ENCODE measurements at places on chromosomes 5 and 9.
A peak's percentile ranks its signal among the peaks of the same experiment; 100 is the strongest.

DNA sequence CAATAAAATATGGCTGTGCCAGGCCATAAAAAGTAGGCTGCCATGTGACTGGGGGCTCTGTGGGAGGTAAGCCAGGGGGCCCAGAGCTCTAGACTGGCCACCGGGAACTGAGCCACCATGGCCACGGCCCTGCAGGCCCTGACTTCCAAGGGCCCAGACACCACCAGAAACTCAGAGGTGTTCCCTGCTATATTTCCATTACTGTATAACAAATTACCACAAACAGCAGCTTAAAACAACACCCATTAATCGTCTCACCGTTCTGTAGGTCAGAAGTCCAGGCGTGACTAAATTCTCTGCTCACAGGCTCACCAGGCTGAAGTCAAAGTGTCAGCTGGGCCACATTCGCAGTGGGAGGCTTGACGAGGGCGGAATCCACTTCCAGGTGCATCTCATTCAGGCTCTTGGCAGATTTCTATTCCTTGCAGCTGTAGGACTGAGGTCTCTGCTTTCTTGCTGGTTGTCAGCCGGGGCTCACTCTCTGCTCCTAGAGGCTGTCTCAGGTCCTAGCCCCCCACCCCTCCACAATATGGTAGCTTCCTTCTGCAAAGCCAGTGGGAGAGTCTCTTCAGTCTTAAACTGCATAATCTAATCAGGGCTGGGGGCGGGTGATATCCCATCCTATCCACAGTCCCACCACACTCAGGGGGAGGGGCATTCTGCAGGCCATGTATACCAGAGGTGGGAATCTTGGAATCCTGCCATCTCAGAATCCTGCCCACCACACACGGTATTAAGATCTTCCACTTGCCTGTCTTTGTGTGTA is 125.4 kb downstream of the C5orf15 start:
- DNase-seq: no peak

DNA sequence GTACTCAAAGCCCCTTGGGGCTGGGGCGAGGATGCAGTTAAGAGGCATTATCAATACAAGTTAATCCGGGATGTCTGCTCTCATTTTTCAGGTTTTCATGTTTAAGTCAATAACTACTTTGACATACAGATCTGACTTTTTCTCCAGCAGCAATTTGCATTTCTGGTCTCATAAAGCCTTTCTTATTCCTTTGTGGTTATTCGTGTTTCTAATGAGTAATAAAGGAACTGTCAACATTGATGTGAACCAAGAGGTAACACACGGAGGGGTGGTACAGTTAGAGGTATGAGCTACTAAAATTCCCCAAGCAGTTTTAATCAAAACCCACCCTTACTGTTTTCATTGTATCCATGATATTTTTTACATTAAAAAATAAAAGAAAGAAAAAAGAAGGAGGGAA is 138.0 kb upstream of the NFIB start:
- DNase-seq: no peak

DNA sequence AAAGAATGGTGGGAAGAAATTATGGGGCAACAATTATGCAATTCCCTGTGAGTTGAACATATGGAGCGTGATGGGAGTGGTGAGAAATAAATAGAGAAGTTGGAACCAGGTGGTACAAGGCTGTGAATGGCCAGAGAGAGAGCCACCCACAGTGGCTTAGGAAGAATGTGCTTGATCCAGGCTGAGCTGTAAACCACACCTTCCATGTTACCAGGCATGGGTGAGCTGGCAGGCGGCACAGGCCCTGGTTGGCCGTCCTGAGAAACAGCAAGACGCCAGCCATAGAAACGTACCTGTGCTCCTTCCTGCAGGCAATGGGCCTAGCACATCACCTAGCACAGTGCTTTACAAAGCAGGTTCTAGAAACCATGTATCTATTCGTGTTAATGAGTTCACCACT is 74.3 kb downstream of the EPB41L4B start:
- no peak for DNase-seq

DNA sequence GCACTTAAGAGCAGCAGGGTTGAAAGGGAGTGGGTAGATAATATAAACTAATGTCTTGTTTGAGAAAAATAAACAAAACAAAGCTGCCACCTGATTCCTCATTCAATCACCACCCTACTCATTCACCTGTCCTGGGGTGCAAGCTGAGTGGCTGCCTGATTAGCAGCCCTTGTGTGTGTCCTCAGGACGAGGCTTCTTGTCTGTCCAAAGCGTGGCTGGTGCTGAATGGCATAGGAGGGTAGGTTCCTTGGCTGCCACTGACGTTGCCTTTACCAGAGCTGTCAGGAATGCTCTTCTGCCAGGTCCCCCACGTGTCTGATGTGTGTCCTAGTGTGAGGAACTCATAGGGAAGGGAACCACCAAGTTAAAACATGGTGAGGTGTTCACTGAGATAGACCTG is 146.6 kb upstream of the SLC24A2 start:
- no peak for DNase-seq

- no peak for DNase-seq
Observed at GRCh38 chr9:84499969-84500582, 159.5 kb upstream of the SLC28A3 start.

DNA sequence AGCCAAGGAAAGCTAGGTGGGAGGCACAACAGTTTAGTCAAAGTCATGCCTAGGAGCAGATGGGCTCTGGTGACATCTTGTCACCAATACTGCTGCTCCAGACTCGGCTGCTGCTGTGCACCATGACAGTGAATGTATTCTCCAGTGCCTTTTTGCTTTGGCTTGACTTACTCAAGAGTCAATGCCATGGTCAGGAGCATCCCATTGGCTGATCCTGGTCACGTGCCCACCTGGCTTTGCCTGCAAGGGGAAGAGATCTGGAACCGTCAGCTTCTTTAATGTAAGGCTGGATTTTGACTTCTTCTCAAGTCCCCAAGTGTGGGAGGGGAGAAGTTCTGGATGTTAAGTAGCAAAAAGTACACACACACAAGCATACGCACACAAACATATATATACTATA is 19.9 kb upstream of the MUSK start:
- DNase-seq: no peak

DNA sequence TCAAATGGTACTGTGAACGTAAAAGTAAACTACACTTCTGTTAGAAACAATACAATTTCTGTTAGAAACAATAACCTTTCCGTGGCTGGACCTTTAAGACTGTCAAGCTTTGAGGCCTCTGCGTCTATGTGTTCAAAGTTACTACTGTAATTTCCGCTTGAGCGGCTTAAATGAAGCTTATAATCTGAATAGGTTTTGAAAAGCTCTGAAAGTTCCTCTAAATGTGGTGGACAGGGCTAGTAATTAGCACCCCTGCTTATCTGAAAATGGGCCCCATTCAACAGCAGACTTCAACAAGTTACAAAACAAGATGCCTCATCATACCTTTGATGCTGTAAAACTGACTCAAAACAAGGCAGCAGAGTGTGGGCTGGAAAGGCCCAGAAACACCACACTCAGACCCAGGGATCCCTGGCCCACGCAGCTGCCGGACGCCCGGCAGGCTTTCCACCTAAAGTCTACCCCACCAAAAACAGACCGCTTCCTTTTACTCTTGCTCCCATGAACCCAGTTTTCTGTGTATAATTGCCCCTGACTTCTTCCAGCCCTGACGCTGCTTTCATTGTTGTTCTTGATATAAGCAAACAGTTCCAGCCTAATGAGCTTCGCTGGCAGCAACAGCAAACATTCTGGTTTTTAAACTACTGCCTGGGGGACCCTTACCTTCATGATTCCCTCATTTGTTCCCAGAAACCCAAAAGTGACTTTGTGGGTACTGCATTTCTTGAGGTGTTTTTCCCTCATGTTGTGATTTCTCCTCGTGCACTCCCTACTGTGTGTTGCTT is 66.7 kb downstream of the TLE1 start:
- DNase-seq: no peak

DNA sequence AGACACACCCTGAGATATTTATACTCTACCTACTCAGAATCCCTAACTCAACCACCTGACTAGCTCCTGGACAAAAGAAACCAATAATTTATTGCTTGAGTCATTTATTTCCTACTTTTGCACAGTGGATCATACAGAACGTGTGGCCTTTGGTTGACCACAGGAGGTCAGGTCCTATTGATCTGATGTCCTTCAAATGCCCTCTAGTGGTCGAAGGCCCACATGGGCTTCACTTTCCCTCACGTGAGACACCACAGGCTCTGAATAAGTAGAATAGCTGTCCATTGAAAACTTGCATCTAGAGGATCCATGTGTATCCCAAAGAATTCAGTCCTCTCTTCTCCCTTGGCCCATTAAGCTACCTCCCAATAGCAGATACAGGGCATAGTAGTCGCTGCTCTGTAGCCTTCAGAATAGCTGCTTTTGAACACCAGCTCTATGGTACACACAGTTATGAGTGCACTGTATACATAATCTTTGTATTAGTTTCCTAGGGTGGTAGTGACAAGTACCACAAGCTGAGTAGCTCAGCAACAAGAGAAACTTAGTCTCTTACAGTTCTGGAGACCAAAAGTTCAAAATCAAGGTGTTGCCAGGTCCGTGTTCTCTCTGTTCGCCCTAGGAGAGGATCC is 177.6 kb upstream of the SMARCA2 start:
- DNase-seq: peak; percentile 0

GRCh38 chr5:14510156-14510734 is 71.3 kb upstream of the OTULINL start:
- DNase-seq: no peak

GRCh38 chr5:115372146-115372545 is 75.7 kb upstream of the CCDC112 start:
- DNase-seq: peak; percentile 46

GRCh38 chr5:53560028-53560427 is 411 bp upstream of the NDUFS4 start:
- DNase-seq: no peak

GRCh38 chr9:94812343-94812742 is 85.8 kb downstream of the AOPEP start:
- DNase-seq: peak; percentile 20

- no peak for DNase-seq
Observed at GRCh38 chr9:127873886-127874285, 3.6 kb downstream of the AK1 start.

GRCh38 chr5:151258201-151258611 is 5.2 kb downstream of the GM2A start:
- DNase-seq: peak; percentile 97

DNA sequence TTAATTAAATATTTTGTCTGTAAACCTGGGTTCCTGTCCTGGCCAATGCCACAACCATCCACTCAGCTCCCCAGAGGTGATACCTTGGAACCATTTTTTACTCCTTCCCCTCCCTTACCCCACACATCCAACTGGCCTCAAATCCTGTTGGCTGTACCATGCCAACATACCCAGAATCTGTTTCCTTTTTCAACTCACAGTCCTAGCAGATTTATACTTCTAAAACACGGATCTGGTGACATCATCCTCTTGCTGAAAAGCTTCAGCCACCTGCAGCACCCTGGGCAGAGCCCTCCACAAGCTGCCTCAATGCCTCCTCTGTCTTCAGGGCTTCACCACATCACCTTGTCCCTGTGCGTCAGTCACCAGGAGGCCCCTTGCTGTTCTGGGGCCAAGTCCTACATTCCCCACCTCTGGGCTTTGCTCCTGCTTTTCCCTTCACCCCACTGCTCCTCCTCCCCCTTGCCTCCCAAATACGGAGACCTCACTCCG is 14.9 kb downstream of the SEMA6A start:
- DNase-seq: no peak

DNA sequence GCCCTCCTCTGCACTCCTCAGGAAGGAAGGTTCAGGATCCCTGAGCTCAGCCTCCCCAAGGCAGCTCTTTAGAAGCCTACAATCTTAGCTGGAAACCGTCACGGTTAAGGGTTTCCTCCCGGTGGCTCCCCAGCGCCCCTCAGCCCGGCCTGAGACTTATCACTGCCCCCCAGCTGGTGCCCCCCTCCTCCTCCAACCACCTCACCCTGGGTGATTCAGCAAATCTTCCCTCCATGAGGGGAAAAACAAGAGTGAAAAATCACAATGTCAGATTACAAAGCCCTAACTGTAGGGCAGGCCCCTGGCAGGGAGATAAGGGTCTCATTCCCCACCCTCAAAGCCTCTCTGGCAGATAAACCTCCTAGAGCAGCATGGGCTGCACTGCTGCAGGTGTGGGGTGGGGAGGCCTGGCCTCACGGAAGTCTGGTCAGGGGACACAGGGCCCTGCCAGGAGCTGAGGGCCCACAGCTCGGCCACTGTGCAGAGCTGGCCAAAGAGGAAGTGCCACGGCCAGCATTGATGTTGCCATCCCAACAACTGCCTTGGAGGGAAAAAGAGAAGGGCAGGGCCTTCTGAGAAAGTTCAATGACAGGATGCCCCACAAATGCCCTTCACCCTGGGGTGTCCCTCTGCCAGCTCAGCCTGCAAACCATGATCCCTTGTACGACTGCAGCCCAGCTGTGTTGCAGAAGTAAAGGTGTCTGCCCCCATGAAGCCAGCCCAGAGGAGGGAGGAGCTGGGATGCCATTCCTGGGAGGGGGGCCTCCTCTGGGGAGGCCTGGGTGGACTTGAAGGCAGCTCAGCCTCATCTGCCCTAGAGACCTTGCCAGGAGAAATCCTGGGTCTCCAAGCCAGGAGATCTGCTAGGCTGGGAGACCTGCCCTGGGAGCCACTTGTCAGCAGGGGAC is 25.9 kb downstream of the GFI1B start:
- DNase-seq: peak; percentile 68

DNA sequence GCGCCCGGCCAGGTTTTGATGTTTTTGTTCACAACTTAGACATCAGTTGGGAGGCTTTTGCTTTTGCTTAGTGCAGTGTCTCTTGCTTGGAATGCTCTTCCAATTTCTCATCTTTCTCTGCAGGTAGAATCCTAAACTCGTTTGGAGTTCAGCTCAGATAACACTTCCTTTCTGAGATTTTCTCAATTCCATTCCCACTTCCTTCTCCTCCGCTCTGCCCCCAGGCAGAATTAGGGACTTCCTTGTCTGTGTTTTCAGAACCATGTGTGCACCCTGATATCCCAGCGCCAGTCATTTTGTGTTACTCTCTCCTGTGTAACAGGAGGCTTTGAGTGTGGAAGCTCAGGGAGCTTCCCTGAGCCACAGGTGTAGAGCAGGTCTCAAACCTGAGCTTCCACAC is 171.0 kb downstream of the INSYN2B start:
- peak; percentile 38 for DNase-seq

GRCh38 chr9:103355000-103355399 is 359.9 kb downstream of the CYLC2 start:
- DNase-seq: no peak

GRCh38 chr9:134536101-134536900 is 105.3 kb upstream of the COL5A1 start:
- no peak for DNase-seq

- no peak for DNase-seq
Observed at GRCh38 chr5:83924171-83924570, 203.5 kb upstream of the HAPLN1 start.

- DNase-seq: peak; percentile 85
Observed at GRCh38 chr5:170420806-170421412, 31.7 kb upstream of the KCNMB1 start.

DNA sequence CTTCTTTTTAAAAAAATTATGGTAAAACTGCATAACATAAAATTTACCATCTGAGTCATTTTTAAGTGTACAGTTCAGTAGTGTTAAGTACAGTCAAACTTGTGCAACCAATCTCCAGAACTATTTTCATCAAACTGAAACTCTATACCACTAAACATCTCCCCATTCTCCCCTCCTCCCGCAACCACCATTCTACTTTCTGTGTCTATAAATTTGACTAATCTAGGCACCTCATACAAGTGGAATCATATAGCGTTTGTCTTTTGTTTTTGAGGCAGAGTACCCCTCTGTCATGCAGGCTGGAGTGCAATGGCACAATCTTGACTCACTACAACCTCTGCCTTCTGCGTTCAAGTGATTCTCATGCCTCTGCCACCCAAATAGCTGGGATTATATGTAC is 24.0 kb upstream of the EBF1 start:
- DNase-seq: no peak
